Activated CD4-positive, alpha-beta T cell treated with anti-CD3 and anti-CD28 coated beads for 1 hour (primary cell): ENCODE measurements at places on chromosomes 1 and 21.

DNA sequence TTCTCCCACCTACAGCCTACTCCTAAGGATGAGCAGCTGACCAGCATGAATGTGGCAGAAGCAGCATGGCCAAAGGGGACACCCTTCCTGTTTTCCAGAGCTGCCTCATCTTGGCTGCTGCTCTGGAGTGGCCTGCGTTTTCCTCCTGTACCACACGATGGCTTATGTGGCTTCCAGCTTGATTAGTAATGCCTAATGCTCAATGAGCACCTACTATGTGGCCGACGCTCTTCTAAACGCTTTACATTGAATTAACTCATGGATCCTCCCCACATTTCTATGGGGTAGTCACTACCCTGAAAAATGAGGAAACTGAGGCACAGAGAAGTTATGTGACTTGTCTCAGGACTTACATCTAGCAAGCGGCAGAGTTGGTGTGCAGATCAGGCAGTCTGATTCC lies 18.0 kb upstream of the SDHB start:
- no peak for DNase-seq

GRCh38 chr21:42741066-42741465 lies 87.6 kb downstream of the PDE9A start:
- DNase-seq: no peak

DNA sequence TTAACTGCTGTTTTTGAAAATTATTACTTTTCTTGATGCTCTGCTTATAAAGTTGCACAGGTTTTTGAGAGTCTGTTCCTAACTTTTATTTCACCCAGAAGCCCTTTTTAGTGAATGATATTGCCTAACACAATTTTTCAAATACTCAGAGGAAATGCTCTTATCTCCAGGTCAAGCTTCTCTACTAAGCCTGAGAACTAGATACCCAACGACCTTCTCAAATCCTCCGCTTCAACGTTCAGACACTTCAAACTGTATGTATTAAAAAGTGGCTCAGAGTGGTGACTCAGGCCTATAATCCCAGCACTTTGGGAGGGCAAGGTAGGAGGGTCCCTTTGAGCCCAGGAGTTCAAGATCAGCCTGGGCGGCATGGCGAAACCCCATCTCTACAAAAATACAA lies 88.5 kb downstream of the ASH1L start:
- DNase-seq: no peak

- DNase-seq: no peak
Observed at GRCh38 chr1:10504249-10504648, 29.5 kb downstream of the PEX14 start.

GRCh38 chr1:1400576-1401456 lies 1.7 kb upstream of the CCNL2 start:
- DNase-seq: no peak

GRCh38 chr1:91550961-91551360 lies 50.3 kb downstream of the CDC7 start:
- no peak for DNase-seq

DNA sequence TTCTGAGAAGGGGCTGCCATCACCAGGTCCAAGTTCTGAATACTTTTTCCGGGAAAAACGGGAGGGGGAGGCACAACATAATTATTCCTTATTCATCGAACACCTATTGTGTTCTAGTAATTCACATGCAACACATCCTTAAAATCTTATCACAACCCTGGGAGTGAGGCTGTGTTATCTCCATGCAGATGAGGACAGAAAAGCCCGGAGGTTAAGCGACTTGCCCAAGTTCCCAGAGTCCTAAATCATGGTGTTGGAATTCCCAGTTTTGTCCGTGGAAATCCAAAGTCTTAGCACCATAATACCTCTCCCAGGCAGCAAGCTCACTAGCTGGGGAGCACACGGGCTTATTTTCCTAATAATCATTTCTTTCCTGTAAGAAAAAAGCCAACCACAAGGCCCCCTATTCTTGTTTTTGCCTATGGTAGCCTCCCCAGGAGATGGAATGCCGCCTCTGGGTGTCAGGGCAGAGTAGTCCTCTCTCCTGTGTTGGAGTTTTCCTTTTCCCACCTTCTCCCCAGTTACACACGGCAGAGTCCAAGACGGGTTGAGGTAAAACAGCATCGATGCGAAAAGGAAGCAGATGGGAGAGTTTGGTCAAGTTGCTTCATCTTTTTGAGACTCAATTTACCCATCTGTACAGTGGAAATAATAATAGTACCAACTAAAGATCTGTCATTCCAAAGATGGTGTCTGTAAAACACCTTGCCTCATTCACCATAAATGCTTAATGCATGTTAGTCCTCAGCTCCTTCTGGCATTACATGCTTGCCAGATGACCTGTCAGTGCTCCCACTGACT lies 228.0 kb upstream of the TMEM51 start:
- no peak for DNase-seq

DNA sequence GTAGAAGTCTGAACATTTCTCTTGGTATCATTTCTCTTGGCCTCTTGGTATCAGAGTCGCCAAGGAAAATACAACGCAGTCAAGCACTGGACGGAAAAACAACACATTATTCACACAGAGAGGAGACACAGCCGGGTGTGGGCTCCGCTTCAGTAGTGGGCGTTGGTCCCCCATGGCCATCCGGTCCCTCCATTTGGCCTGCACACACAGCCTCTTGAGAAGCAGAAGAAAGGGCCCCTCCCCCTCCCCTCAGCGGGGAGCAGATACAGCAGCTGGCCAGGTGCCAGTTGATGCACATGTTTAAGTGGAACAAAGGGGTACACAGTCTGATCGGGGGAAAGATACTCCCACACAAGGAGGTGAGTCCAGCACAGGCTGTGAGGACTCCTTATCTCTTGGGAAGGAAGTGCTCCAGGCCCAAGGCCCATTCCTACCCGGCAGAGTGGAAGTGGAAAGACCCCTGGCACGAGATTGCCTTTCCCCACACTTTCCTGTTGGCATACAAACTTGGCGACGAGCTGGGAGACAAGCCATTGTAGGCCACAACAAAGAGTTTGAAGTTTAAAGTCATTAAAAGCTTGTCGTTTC lies 311.3 kb downstream of the FAM72C start:
- no peak for DNase-seq

DNA sequence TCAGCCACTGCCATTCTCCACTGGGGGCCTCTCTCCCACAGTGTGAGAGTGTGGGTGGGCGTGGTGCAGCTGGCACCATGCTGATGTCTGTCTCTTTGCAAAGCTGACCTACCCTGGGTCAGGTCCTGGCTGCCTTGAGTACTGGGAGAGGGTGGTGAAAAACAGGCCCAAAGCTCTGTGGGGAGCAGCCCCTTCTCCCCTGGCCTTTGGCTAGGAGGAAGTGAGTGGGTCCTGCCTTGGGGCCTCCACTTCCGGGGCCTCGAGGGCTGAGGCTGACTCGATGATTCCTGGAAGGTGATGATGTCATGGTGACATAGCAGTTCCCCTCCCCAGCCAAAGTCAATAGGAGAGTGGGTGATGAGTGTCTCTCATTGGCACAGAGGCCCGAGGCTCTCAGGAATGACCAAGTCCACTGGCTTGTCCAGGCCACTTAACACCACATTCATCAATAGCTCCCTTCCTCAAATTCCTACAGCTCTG lies 53.0 kb downstream of the IER5 start:
- DNase-seq: no peak

- DNase-seq: no peak
Observed at GRCh38 chr1:201013991-201014815, 9.3 kb downstream of the KIF21B start.

GRCh38 chr21:38289705-38290485 lies 33.1 kb downstream of the KCNJ15 start:
- DNase-seq: no peak

- no peak for DNase-seq
Observed at GRCh38 chr1:90550626-90551406, 166.3 kb downstream of the BARHL2 start.

DNA sequence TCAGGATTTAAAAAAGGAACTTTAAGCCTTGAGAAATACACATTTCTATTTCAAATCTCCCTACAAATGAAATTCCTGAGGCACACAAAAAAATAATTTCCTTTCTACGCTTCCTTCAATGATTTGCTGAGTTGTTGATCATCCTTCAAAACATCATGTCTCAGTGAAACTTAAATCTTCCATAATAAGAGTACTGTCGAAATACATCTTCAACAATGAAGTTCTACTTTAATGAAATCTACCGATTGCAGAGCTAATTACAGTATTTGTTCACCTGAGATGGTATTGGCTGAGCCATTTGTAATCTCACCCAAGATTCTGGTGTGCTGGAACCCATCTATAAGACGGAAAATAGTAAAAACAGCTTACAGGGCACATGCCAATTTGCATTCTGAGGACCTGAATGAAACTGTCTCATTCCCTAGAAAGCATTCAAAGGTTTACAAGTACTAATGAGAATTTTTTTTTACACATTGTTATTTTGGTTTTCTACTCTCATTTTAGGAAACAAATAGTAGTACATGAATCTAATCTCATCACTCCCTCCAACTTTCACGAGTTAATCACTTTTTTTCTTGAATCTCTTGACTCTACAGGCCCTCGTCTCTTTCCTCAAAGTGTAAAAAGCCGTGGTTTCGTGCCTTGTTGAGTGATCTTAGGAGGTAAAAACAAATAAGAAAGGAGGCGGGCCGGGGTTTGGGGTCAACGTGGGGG lies 1.1 kb downstream of the CHML start:
- DNase-seq: no peak

DNA sequence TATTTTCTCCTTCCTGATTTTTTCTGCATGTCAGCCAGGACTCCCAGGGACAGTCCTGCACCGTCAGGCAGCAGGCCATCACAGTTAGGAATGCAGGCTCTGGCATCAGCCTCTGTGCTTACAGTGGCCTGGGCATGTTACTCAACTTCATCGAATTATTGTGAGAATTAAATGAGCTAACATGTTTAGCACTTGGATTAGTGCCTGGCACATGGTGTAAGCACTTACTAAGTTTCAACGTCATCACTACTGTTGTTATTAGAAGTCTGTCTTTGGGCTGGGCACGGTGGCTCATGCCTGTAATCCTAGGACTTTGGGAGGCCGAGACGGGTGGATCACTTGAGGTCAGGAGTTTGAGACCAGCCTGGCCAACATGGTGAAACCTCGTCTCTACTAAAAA lies 45.1 kb downstream of the SCCPDH start:
- DNase-seq: no peak
